Stimulated activated CD4-positive, alpha-beta T cell treated with anti-CD3 and anti-CD28 coated beads, Interleukin-12 subunit alpha, Interleukin-12 subunit beta, amount 100 ng/mL, for 24 hours (primary cell): ENCODE measurements at places on chromosomes 4 and X.

- no peak for DNase-seq
These were observed 7.5 kb downstream of the FRYL start for GRCh38 chr4:48772556-48772955.

DNA sequence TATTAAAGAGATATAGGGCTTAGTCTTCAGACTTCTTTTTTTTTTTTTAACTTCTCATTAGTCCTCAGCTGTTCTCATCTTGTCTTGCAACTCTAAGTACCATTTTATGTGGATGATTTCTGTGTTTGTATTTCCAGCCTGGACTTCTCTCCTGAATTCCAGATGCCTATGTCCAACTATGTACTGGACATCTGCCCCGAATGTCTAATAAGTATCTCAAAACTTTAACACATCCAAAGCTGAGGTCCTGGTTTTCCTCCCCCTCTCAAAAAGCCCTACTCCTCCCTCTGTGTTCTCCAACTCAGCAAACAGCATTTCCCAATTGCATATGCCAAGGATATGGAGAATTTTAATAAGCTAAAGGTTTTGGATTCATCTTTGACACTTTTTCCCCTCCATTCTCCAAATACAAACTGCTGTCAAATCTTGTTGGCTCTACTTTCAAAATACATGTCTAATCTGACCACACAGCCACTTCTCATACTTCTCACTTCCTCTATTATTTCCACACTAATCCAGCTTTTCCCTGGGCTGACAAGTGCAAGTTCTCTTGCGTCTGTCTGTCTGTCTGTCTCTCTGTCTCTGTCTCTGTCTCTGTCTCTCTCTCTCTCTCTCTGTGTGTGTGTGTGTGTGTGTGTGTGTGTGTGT, 79.8 kb downstream of the CLCN5 start:
- no peak for DNase-seq

GRCh38 chr4:8644966-8645752, 52.6 kb downstream of the CPZ start:
- DNase-seq: no peak

- DNase-seq: no peak
These were observed 117.1 kb upstream of the FRG1 start for GRCh38 chr4:189823591-189823990.

GRCh38 chr4:137521053-137521452, 11.2 kb downstream of the PCDH18 start:
- no peak for DNase-seq

DNA sequence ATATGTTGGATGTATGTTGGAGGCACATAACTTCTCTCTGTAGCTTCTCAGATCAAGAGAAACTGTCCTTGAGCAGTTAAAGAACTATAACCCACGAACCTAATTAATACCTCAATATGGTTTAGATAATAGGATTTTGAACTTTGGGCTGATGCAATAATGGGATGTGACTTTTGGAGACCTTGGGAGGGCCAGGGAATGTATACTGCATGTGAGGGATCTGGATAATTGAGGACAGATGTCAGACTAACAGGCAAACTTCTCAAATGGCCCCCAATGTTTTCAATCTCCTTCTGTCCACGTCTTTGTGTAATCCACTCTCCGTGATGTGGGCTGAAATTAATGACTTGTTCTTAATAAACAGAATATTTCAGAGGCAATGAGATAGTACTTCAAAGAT, 202.2 kb upstream of the FAT4 start:
- DNase-seq: no peak
